Large intestine (tissue), 12 donors: ENCODE measurements at places on chromosomes 4 and X. TPM values are rescaled to one million over a fixed set of nuclear protein-coding genes. Genes with fewer than 3 reads are reported as not detected.

Gene NWD2
- polyA plus RNA-seq = 0.64 TPM

Gene NAP1L3
- 8.9 TPM for polyA plus RNA-seq

Gene NXF2B
- 0.36 TPM for polyA plus RNA-seq

Gene RAB41
- 0.69 TPM for polyA plus RNA-seq

Gene ARHGEF9
- 32.5 TPM for polyA plus RNA-seq

Gene RS1
- polyA plus RNA-seq = 0.03 TPM

Gene CNGA1
- polyA plus RNA-seq = 4.7 TPM
